ENCODE measurements at places on chromosomes 2 and 18. TPM values are rescaled to one million over a fixed set of nuclear protein-coding genes. Genes with fewer than 3 reads are reported as not detected.

The CYRIA gene
- 2.6 TPM for total RNA-seq

The ALLC gene
- 8.1 TPM for total RNA-seq

The TRMT61B gene
- 13.4 TPM for total RNA-seq

The OSBPL6 gene
- total RNA-seq, result 2.6 TPM

The ZSWIM2 gene
- 5.0 TPM for total RNA-seq

The SCYGR4 gene
- not detected for total RNA-seq

The SLC9A4 gene
- total RNA-seq, result 0.81 TPM

The PTPRN gene
- total RNA-seq, result 6.0 TPM

The ALK gene
- 3.8 TPM for total RNA-seq

The CYTIP gene
- total RNA-seq, result 8.5 TPM
